Frontal cortex (tissue), 4 donors: ENCODE measurements at places on chromosomes 2 and 18. TPM values are rescaled to one million over a fixed set of nuclear protein-coding genes. Genes with fewer than 3 reads are reported as not detected.

The MTHFD2 gene
- 28.1 TPM for total RNA-seq

GRCh38 chr2:178718283-178718682 is 88.9 kb downstream of the TTN start:
- DNase-seq = no peak

DNA sequence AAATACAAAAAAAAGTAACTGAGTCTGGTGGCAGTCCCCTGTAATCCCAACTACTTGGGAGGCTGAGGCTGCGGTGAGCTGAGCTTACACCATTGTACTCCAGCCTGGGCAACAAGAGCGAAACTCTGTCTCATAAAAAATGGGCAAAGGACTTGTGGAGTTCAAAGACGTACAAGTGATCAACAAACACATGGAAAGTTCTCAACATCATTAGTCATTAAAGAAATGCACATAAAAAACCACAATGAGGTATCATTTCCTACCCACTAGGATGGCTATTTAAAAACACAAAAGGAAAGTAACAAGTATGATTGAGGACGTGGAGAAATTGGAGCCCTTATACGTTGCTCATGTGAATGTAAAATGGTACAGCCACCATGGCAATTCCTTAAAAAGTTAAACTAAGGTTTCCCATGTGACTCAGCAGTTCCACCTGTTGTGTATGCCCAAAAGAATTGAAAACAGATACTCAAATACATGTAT is 52.3 kb downstream of the RAB10 start:
- DNase-seq = no peak

GRCh38 chr18:78857314-78858150 is 122.1 kb upstream of the SALL3 start:
- no peak for DNase-seq

DNA sequence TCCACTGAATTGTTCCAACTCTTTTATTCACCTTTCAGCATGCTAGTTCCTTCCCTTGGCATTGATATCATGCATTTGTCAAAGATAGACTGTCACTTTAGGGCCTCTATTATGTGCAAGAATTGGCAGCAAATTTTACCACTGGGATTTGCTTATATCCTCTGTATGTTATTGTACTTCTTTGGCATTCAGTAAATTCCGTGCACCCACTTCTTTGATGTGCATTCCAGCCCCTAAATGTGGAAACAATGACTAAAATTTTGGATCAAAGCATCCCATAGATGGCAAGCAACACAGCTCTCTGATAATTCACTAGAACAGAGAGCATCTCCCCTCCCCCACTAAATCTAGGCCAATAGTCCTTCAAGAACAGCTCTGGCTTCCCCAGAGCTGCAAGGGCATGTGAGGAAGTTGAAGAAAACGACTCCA is 399.0 kb upstream of the HNRNPA3 start:
- no peak for DNase-seq

The ACAA2 gene
- 23.2 TPM for total RNA-seq

The MC2R gene
- under 0.01 TPM for total RNA-seq
